Mesangial cell (primary cell): ENCODE measurements at places on chromosomes 7 and 10. TPM values are rescaled to one million over a fixed set of nuclear protein-coding genes. Genes with fewer than 3 reads are reported as not detected.

The DPYSL4 gene
- 0.98 and 5.3 TPM in 2 replicates for total RNA-seq

The KLF6 gene
- total RNA-seq = 63.8 and 80.8 TPM in 2 replicates

The SYT15B gene
- total RNA-seq = 2.6 and 5.7 TPM in 2 replicates

The NPFFR1 gene
- under 0.01 and 0.13 TPM in 2 replicates for total RNA-seq

The SLC39A12 gene
- total RNA-seq = not detected in 2 replicates

The SEMA3C gene
- 72.4 and 161 TPM in 2 replicates for total RNA-seq

The IFIT1B gene
- not detected in 2 replicates for total RNA-seq

The C10orf67 gene
- under 0.01 and 0.38 TPM in 2 replicates for total RNA-seq

The FZD1 gene
- total RNA-seq = 5.9 and 15.8 TPM in 2 replicates

The PRSS37 gene
- total RNA-seq = not detected in 2 replicates

The HACD1 gene
- 26.9 and 36.3 TPM in 2 replicates for total RNA-seq

The MRC1 gene
- total RNA-seq = not detected in 2 replicates

The SPDYE2B gene
- not detected in 2 replicates for total RNA-seq

The P4HA1 gene
- 23.5 and 25.6 TPM in 2 replicates for total RNA-seq

The HUS1 gene
- 10.9 and 16.3 TPM in 2 replicates for total RNA-seq

The ZNRF2 gene
- total RNA-seq = 5.7 and 7.9 TPM in 2 replicates

The INSIG1 gene
- total RNA-seq = 133 and 241 TPM in 2 replicates

The GPR26 gene
- not detected in 2 replicates for total RNA-seq

The GRK5 gene
- 1.4 and 2.8 TPM in 2 replicates for total RNA-seq

The EPO gene
- not detected in 2 replicates for total RNA-seq

The HTR5A gene
- total RNA-seq = not detected in 2 replicates

The CALCR gene
- total RNA-seq = not detected in 2 replicates

The VPS26A gene
- total RNA-seq = 14.7 and 15.3 TPM in 2 replicates

The AGAP9 gene
- 0.63 and 2.1 TPM in 2 replicates for total RNA-seq

The CCDC172 gene
- not detected in 2 replicates for total RNA-seq

The CRTAC1 gene
- total RNA-seq = 0.65 and 1.4 TPM in 2 replicates

The CCZ1 gene
- total RNA-seq = 39.9 and 58.7 TPM in 2 replicates

The MICU1 gene
- 30.3 and 40.3 TPM in 2 replicates for total RNA-seq

The SSBP1 gene
- 98.1 and 140 TPM in 2 replicates for total RNA-seq

The DGKI gene
- total RNA-seq = 3.4 and 13.4 TPM in 2 replicates

The PPP1R17 gene
- not detected in 2 replicates for total RNA-seq

The GLI3 gene
- total RNA-seq = 3.6 and 9.6 TPM in 2 replicates
